ENCODE measurements at places on chromosomes 12 and 14.
A peak's percentile ranks its signal among the peaks of the same experiment; 100 is the strongest.

DNA sequence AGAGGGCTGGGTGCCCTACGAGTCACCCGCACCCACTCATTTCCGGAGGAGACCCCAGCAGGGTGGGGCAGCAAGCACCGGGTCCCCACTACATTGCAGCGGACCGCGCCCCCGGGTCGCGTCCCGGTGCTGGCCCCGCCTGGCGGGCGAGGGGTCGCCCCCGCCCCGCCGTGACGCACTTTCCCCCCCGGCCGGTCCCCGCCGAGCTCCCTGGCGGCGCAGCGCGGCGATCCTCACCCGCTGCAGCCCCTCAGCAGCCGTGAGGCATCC, 106.1 kb downstream of the PRICKLE1 start:
- peak overlapping the region; percentile 82 for H3K27ac ChIP-seq
- peak overlapping the region; percentile 67 for H3K4me3 ChIP-seq
- H3K4me1 ChIP-seq: peaks cover 46% of the 10 kb centered on the region
- H3K27me3 ChIP-seq: no peaks in the 10 kb centered on the region
- peak; percentile 83 for DNase-seq

DNA sequence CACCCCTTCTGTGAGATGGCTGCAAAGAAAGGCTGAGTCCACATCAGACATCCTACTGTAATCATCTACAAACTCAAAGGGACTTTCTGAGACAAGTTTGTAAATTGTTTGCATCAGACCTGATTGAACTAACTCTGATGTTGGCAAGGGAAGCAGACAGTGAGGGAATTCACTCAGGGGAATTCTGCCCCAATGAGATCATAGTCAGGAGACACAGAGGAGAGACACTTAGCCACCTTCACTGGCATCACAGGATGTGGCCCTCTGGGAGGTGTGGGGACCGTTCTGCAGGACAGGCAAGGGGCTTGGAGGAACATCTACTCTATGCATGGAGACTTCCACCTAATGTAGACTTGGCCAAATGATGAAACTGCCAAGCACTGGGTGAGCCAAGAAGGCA, 70.7 kb upstream of the DDX11 start:
- H3K27me3 ChIP-seq: no peaks in the 10 kb centered on the region
- H3K27ac ChIP-seq: no peak overlapping the region
- no peaks in the 10 kb centered on the region for H3K4me1 ChIP-seq

DNA sequence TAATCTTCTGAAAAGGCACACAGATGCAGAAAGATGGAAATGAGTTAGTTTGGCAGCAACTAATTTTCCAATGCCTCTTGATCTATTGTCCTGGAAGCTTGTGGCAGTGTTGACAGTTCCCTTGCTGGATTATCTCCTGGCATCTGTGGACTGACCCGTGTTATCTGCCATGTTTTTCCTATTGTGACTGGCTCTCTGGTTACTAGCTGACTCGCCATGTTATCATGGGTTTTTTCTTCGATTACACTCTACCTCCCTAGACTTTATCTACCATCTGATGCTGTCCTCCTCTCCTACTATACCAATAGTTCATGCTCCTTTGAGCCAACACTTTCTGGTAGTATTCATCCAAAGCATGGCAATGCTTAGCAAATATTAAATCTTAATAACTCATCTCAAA, 63.3 kb upstream of the FLRT2 start:
- no peaks in the 10 kb centered on the region for H3K4me1 ChIP-seq
- no peaks in the 10 kb centered on the region for H3K36me3 ChIP-seq

GRCh38 chr12:38516418-38516817, 199.8 kb downstream of the ALG10B start:
- H3K4me3 ChIP-seq: no peak overlapping the region
- no peaks in the 10 kb centered on the region for H3K4me1 ChIP-seq
- no peaks in the 10 kb centered on the region for H3K36me3 ChIP-seq

DNA sequence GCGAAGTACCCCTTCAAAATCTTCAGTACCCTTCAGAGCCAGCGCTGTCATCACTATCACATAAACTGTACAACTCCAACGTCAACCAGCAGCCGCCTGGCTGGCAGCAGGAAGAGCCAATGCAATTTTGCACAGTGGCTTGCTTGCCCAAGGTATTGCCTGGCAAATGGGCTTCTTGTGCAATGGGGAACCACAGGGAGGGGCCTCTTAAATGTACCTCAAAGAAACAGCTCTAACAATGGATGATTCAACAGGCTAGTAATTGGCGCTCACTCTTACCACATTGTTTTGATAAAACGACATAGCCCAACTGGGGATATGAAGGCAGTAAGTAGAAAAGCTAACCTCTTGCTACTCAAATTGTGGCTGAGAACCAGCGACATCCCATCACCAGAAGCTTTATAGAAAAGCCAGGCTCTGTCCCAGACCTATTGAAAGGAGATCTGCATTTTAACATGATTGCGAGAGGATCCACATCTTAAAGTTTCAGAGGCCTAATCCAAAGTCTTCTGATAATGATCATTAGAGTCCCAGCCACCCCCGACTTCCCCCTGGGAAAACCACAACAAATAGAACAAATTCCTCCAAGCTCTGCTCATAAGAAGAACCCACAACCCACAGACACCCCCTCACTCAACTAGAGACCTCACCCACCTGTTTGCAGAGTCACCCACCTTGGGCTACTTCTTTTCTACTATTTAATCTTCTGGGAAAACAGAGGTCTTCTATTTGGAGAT, 125.3 kb upstream of the HIF1A start:
- H3K36me3 ChIP-seq: no peaks in the 10 kb centered on the region
- peak; percentile 23 for DNase-seq
- H3K4me1 ChIP-seq: peaks cover 40% of the 10 kb centered on the region
- H3K4me3 ChIP-seq: no peak overlapping the region
- no peaks in the 10 kb centered on the region for H3K27me3 ChIP-seq

DNA sequence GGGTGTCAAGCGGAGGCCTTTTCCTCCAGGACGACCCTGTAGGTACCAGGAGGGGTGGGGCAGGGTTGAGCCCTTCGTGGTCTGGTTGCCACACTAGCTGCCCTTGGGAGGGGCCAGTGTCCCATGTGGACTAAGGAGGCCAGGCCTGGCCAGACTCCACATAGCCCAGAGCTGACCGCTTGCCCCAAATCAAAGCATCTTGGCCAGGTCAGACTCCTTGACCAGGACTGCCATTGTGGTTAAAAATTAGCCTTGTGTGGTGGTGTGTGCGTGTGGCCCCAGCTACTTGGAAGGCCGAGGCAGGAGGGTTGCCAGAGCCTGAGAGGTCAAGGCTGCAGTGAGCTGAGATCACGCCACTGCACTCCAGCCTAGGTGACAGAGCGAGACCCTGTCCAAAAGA, 24.8 kb downstream of the ALDH2 start:
- no peaks in the 10 kb centered on the region for H3K4me1 ChIP-seq
- H3K4me3 ChIP-seq: no peak overlapping the region
- H3K27ac ChIP-seq: no peak overlapping the region
- DNase-seq: no peak

DNA sequence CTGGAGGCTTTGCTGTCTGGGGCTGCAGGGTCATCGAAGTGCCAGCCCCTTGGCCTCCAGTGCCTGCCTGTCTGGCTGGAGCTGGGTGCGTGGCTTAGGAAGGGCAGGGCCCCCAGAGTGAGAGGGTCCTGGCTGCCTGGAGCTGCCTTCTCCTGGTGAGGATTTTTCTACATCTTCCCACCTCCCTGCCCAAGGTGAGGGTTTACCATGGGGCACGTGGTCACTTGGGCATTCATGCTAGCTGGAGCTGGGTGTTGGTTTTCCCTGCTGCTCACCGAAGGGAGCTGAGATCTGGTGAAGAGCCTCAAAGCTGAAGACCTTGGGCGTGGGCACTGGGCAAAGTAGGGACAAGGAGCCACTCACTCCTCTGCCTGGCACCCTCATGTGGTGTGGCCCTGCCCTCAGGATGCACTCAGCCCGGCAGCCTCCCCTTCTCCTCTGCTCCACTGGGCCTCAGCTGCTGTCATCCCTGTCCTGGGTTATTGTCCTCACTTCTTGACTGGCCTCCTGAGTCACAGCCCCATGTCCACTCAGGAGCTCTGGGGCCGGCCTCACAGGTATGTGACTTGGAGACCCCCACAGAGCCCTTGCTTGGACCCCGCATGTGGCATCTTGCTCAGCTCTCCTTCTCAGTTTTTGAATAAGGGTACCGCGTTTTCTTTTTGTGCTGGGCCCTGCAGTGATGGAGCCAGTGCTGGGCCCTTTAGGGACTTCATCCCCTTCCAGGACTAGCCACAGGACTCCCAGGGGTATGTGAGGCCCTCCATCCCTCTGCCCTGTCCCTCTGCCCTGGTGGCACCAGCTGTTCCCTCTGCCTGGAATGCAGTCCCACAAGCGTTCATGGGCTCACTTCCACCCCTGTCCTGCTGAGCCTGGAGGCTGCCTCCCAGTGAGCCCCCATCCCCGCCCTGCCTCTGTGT, 1.6 kb downstream of the CEP170B start:
- DNase-seq: no peak
- H3K4me1 ChIP-seq: peaks cover 24% of the 10 kb centered on the region
- H3K36me3 ChIP-seq: no peaks in the 10 kb centered on the region
- no peak overlapping the region for H3K27ac ChIP-seq

DNA sequence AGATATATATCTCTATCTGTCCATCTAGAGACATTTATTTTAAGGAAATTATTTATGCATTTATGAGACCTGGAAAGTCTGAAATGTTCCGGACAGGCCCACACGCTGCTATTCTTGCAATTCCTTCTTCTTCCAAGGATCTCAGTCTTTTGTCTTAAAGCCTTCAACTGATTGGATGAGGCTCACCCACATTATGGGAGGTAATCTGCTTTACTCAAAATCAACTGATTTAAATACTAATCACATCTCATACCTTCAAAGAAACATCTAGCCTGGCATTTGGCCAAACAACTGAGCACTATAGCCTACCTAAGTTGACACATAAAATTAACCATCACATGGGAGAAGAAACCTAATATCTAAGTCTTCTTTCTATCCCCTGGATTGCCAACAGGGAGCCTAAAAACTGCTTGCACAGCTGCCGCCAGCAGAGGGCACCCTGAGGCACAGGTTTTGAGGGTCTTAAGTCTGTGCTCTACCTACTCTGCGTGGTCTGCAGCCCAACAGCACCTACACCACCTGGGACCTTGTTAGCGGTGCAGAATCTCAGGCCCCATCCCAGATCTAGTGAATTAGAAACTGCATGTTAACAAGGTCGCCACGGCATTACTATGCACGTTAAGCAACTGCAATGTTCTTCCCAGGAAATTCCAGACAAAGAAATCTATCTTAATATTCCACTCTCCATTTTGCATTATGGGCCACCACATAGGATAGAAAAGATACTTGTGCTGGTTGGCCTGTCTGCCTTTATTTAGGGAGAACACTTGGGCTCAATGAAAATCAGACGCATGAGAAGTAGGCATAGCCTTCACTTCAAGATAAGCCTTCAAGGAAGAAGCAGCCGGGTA, 249.7 kb downstream of the FOXG1 start:
- no peak overlapping the region for H3K4me3 ChIP-seq
- H3K27ac ChIP-seq: no peak overlapping the region
- H3K27me3 ChIP-seq: no peaks in the 10 kb centered on the region
- no peak for DNase-seq
- H3K4me1 ChIP-seq: no peaks in the 10 kb centered on the region

DNA sequence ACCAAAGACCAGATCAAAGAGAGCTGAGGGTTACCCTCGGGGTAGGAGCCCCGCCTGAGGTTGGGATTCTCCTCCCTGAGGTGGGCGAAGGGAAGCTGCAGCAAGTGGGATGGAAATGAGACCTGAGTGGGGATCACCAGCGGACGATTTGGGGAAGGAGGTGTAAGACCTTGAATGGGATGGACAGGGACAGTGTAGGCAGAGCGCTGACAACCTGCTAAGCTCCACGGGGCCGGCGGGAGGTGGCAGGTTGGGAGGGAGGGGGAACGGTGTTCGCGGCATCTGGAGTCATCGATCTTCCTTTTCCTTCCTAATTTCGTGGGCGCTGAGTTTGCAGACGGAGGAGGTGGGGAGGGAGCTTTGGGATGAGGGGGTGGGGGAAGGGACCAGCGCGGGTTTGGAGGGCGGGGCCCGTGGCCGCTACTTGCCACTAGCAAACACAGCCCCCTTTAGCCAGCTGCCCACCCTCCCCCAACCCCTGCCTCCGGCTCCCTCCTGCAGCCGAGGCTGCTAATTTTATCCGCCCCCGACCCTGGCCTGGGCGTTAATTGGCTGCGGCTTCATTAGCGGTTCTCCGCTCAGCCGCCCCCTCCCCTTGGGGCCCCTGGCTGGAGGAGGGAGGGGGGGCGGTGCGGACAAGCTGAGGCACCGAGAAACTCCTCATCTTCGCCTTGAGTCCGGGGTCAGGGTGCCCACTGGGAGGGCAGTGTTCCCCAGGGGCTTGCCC, 2.8 kb upstream of the SHMT2 start:
- H3K27me3 ChIP-seq: peaks cover 50% of the 10 kb centered on the region
- peaks cover 85% of the 10 kb centered on the region for H3K4me1 ChIP-seq
- peaks cover 10% of the 10 kb centered on the region for H3K36me3 ChIP-seq
- peak overlapping the region; percentile 13 for H3K4me3 ChIP-seq
- H3K27ac ChIP-seq: no peak overlapping the region

- H3K36me3 ChIP-seq: no peaks in the 10 kb centered on the region
- no peaks in the 10 kb centered on the region for H3K27me3 ChIP-seq
- no peak for DNase-seq
- H3K27ac ChIP-seq: no peak overlapping the region
These were observed 29.7 kb downstream of the ZFP36L1 start for GRCh38 chr14:68762953-68763764.

DNA sequence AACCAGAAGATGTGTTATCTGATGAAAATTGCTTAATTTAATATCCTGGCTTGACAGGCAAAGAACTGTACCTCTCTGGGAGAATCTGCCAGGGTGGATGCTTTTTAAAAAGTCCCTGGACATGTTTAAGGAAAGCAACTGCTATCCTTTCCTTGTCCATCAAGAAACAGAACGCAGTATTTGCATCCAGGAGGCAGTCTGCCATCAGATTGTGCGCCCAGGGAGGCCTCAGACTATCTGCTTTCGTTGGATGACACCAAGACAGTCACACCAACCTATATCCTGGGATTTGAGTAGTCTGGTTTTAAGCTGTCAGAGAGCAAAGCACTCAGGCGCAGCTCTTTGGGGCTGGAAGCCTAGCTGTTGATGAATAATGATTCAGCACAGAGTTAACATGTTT, 121.9 kb downstream of the TBX5 start:
- no peak overlapping the region for H3K27ac ChIP-seq
- H3K27me3 ChIP-seq: no peaks in the 10 kb centered on the region
- no peaks in the 10 kb centered on the region for H3K4me1 ChIP-seq
- no peaks in the 10 kb centered on the region for H3K36me3 ChIP-seq
- no peak for DNase-seq

GRCh38 chr12:42652048-42652447, 62.5 kb upstream of the PRICKLE1 start:
- DNase-seq: no peak
- no peaks in the 10 kb centered on the region for H3K27me3 ChIP-seq
- no peak overlapping the region for H3K27ac ChIP-seq
- no peak overlapping the region for H3K4me3 ChIP-seq
- H3K36me3 ChIP-seq: no peaks in the 10 kb centered on the region

- no peaks in the 10 kb centered on the region for H3K27me3 ChIP-seq
- H3K4me1 ChIP-seq: no peaks in the 10 kb centered on the region
- no peak overlapping the region for H3K27ac ChIP-seq
- no peaks in the 10 kb centered on the region for H3K36me3 ChIP-seq
These were observed 40.7 kb downstream of the RMST start for GRCh38 chr12:97503073-97503855.

- H3K27ac ChIP-seq: no peak overlapping the region
- H3K4me1 ChIP-seq: no peaks in the 10 kb centered on the region
- H3K4me3 ChIP-seq: no peak overlapping the region
- H3K27me3 ChIP-seq: no peaks in the 10 kb centered on the region
- no peaks in the 10 kb centered on the region for H3K36me3 ChIP-seq
These were observed 479 bp upstream of the NOS1 start for GRCh38 chr12:117361905-117362304.

GRCh38 chr12:71250166-71250565, 92.4 kb upstream of the TSPAN8 start:
- DNase-seq: no peak
- no peaks in the 10 kb centered on the region for H3K27me3 ChIP-seq
- no peak overlapping the region for H3K27ac ChIP-seq
- no peak overlapping the region for H3K4me3 ChIP-seq

Data from B cell (primary cell).